CD4-positive, alpha-beta T cell (primary cell): ENCODE measurements at places on chromosomes 1 and 21.

DNA sequence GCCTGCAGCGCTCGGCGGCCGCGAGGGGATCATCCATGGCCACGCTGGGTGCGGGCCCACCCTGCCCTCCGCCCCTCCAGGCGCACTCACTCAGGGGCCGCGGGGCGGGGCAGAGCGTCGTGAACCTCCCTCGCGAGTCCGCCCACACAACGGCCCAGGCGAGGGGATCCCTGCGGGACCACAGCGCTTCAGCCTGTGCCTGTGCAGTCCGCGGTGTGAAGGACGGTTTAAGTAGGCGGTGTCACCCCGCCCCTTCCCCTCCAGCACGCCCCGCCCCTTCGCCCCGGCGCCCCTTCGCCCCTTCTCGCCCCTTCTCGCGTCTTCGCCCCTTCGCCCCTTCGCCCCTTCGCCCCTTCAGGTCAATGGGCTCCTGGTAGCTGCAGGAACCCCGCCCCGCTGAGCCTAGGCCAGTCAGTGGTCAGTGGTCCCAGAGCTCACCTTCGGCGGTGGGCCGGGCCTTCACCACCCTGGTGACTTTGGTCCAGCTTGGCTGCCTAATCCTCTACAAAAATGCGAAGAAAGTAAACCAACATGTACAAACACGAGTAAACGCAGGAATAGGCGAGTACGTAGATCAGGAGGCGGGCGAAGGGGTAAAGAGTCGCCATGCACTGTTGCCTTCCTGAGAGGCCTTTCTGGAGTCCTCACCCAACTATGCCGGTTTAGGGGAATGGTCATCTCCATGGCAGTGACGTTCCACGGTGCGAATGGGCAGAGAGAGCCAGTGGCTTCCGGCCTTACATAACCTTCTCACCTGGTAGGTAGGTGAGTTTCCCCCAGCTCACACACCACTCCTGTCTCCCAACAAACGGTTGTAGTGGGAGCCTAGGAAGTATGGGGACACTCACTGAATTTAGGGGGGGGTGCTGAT lies 19.6 kb upstream of the DMRTB1 start:
- H3K27me3 ChIP-seq: no peaks in the 10 kb centered on the region
- no peaks in the 10 kb centered on the region for H3K4me1 ChIP-seq
- DNase-seq: no peak
- no peak overlapping the region for H3K4me3 ChIP-seq

DNA sequence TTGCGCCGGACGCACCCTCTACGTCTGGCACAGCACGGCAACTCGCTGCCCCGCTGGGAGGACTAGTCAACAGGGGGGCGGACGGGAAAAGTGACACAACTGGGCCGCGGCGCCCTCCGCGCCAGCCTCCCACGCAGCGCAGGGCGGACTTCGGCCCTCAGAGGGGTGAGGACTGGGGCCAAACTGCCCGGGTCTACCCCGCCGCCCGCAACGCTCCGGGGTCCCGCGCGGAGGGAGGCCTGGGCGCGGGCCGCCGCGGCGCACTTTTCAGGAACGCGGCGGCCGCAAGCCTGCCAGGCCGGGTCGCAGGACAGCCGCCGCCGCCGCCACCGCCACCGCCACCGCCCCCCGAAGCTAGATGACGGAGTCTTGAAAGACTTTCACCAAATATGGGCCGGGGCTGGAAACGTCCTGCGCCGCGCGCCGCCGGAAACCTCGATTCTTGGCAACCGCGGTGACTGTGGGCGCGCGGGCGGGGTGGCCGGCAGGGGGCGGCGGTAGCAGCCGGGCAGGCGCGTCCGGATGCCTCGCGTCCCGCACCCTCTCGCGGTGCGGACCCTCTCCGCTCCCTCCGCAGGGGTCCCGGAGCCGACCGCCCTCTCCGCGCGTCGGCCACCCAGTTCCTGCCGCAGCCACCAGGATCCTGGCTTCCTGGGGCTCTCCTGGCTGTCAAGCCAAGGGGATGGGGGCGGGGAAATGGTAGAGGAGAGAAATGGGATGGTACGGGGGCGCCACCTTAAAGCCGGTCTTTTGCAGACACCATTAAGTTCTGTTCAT lies 3.7 kb upstream of the CCN1 start:
- no peaks in the 10 kb centered on the region for H3K36me3 ChIP-seq
- peak; percentile 2 for DNase-seq
- H3K27me3 ChIP-seq: peaks cover 89% of the 10 kb centered on the region

GRCh38 chr1:101330427-101331130 lies 93.8 kb downstream of the S1PR1 start:
- no peaks in the 10 kb centered on the region for H3K36me3 ChIP-seq
- no peak for DNase-seq
- no peak overlapping the region for H3K27ac ChIP-seq
- no peaks in the 10 kb centered on the region for H3K27me3 ChIP-seq

DNA sequence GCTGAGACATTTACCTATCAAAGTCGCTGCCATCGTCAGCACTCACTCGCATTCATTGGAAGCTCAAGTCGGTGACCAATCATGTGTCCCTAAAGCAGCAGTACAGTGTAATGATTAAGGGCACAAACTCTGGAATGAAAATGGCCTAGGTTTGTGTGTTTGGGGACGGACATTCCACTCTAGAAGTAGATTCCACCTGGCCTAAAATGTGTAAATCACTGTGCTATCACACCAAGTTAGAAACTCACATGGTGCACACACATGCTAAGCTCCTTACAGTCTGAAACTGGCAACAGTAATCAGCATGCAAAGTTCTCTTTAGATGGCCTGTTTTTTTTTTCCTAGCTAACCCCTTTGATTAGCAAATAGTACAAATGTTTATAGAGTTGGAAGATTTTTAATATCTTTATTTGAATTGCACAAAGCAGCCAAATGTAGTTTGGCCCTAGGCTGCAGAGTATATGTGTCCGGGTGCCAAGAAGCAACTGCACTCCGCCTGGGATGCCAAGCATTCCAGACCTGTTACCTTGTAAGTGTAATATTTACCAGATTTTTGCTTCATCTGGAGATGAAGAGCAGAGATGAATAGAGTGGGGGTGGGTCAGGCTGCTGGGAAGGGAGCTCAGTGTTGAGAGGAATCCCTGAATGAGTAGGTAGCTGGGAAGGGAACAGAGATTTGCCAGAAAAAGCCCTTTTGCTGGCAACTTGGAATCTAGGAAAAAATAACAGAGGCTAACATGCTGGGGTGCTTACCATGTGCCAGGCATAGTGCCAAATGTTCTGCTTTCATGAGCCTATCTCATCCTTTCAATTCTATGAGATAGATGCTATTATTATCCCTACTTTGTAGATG lies 35.2 kb downstream of the TGFB2 start:
- no peak overlapping the region for H3K27ac ChIP-seq
- no peak overlapping the region for H3K4me3 ChIP-seq
- H3K4me1 ChIP-seq: peaks cover 4% of the 10 kb centered on the region
- peaks cover 7% of the 10 kb centered on the region for H3K27me3 ChIP-seq
- H3K36me3 ChIP-seq: no peaks in the 10 kb centered on the region
- DNase-seq: no peak

- peaks cover 11% of the 10 kb centered on the region for H3K4me1 ChIP-seq
- peak overlapping the region; percentile 90 for H3K4me3 ChIP-seq
- no peak for DNase-seq
- H3K27ac ChIP-seq: peak overlapping the region; percentile 87
- no peaks in the 10 kb centered on the region for H3K27me3 ChIP-seq
- no peaks in the 10 kb centered on the region for H3K36me3 ChIP-seq
These were observed 648 bp upstream of the DR1 start for GRCh38 chr1:93344886-93345632.

GRCh38 chr1:67836769-67837168 lies 3.5 kb upstream of the GNG12 start:
- no peak for DNase-seq
- peaks cover 13% of the 10 kb centered on the region for H3K4me1 ChIP-seq
- H3K27me3 ChIP-seq: peaks cover 30% of the 10 kb centered on the region
- H3K36me3 ChIP-seq: no peaks in the 10 kb centered on the region

- peaks cover 31% of the 10 kb centered on the region for H3K36me3 ChIP-seq
- H3K4me3 ChIP-seq: peak overlapping the region; percentile 82
- DNase-seq: peak; percentile 17
These were observed 1.2 kb downstream of the NIPAL3 start for GRCh38 chr1:24416666-24417391.

GRCh38 chr1:225428881-225429455 lies 1.1 kb upstream of the LBR start:
- peaks cover 29% of the 10 kb centered on the region for H3K4me1 ChIP-seq
- no peaks in the 10 kb centered on the region for H3K36me3 ChIP-seq
- DNase-seq: no peak
- H3K27ac ChIP-seq: no peak overlapping the region

DNA sequence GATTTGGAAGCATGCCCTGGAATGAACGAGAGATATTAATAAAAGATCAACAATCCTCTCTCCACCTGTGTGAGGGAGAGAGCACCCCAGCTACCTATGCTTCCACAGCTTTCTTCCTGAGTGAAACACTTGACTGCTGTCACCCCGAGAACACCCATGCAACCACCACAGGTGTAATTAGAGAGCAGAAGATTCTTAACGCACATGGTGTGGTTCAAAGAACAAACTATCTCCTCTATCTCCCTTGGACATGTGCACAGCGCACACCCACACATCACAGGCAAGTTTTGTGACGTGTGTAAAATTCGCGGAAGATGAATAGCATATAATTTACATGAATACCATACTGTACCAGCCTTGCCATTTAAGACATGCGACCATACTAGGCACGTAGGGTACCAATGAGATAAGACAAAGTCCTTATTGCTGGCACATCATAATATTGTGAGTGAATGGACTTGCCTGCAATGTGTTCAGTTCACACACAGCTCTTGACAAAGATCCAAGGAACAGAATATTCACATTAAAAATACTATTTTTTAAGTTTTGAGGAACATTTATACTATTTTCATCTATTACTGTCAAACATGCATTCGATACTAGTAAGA lies 11.6 kb downstream of the ERRFI1 start:
- H3K4me1 ChIP-seq: no peaks in the 10 kb centered on the region
- H3K27me3 ChIP-seq: peaks cover 16% of the 10 kb centered on the region
- no peak overlapping the region for H3K27ac ChIP-seq

GRCh38 chr1:82880506-82880905 lies 1079.8 kb downstream of the ADGRL2 start:
- DNase-seq: no peak
- H3K36me3 ChIP-seq: no peaks in the 10 kb centered on the region
- no peak overlapping the region for H3K27ac ChIP-seq
- no peaks in the 10 kb centered on the region for H3K27me3 ChIP-seq
- H3K4me1 ChIP-seq: no peaks in the 10 kb centered on the region
- no peak overlapping the region for H3K4me3 ChIP-seq

GRCh38 chr1:205849619-205850355 lies at the start of gene PM20D1:
Gene PM20D1 (minus strand): TSS chr1:205850132. CDS start chr1:205850072, 60 bp downstream.
- peak within 1 kb of the TSS; percentile 44 for H3K27ac ChIP-seq
- H3K36me3 ChIP-seq: no peaks in the 10 kb centered on the region
- DNase-seq: peak; percentile 78
- no peaks in the 10 kb centered on the region for H3K27me3 ChIP-seq
- peak within 1 kb of the TSS; percentile 64 for H3K4me3 ChIP-seq

GRCh38 chr1:170749549-170749948 lies 85.6 kb downstream of the PRRX1 start:
- H3K4me3 ChIP-seq: no peak overlapping the region
- peaks cover 2% of the 10 kb centered on the region for H3K27me3 ChIP-seq
- no peaks in the 10 kb centered on the region for H3K4me1 ChIP-seq
- H3K36me3 ChIP-seq: no peaks in the 10 kb centered on the region
- H3K27ac ChIP-seq: no peak overlapping the region

DNA sequence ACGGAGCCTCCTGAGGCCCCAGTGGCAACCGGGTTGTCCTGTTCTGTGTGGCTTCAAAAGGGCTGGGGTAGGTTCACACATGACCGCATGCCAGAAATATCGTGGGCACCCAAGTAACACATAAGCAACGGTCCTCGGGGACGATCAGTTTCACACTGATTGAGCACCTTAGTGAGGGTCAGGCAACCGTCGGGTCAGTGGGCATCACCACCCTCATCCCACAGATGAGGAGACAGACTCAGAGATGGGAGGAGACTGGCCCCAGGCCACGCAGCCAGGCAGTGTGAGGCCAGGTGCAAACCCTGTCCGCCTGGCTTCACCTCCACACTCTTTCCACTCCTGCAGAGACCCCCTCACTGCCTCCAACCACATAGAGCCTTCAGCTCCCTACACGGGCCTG lies 309.8 kb downstream of the MATN1 start:
- no peaks in the 10 kb centered on the region for H3K27me3 ChIP-seq
- no peak overlapping the region for H3K27ac ChIP-seq
- H3K4me3 ChIP-seq: no peak overlapping the region
